Vagina (tissue), 2 donors: ENCODE measurements at places on chromosomes 12 and 14.

GRCh38 chr14:88992011-88992410 lies 167.6 kb downstream of the TTC8 start:
- DNase-seq, result no peak

DNA sequence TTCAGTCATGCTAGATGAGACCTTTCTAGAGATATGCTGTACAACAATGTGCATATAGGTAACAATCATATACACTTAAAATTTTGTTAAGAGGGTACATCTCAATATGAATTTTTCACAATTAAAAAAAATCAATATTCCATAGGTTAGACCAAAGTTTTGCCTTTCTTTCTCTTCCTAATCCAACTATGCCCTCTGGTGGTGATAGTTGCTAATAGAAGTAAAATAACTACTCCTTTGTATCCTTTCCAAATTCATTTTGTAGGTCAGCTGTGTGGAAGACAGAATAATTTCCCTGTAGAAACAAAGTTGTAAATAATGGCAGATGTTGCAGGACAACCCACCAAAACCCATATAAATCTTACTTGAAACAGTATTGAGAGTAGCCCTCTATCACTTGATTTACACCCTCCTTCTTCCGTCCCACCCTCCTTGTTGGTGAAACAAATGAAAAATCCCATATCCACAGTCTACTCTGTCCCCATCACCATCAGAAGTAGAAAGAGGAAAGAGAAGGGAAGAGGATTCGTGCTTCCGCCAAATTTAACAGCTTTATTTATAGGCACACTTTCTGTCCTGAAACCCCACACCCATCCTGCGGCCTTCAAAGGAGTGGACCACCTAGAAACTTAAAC lies 34.2 kb upstream of the KICS2 start:
- no peak for DNase-seq

DNA sequence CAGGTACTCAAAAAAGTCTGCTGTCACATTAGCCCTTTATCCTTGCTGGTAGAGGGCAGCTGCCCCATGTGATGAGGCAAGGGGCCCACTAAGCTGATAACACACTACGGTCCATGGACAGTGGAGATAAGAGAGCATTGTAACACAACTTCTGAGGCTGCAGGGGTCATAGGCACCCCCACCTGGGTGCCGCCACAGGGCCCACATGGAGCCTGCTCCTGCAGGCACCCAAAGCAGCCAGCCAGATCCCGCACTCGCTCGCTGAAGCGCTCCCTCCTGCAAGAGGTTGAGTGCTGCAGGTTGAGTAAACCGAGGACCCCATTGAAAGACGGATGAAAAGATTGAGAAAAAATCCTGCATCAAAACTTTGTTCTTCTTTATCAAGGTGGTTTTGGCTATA lies 566.3 kb upstream of the NOVA1 start:
- DNase-seq, result no peak

GRCh38 chr14:20179880-20180279 lies 10.8 kb upstream of the OR11G2 start:
- DNase-seq, result no peak

DNA sequence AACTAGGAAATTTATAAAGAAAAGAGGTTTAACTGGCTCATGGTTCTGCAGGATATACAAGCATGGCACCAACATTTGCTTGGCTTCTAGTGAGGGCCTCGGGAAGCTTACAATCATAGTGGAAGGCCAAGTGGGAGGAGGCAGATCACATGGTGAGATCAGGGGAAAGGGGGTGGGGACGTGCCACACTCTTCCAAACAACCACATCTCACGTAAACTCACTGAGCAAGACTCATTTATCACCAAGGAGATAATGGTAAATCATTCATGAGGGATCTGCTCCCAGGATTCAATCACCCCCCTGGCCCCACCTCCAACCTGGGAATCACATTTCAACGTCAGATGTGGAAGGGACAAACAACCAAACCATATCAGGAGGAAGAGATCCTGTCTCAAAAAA lies 35.8 kb downstream of the NUMB start:
- DNase-seq, result no peak

- DNase-seq, result no peak
Measured at GRCh38 chr14:95207475-95208233, 50.3 kb upstream of the DICER1 start.

DNA sequence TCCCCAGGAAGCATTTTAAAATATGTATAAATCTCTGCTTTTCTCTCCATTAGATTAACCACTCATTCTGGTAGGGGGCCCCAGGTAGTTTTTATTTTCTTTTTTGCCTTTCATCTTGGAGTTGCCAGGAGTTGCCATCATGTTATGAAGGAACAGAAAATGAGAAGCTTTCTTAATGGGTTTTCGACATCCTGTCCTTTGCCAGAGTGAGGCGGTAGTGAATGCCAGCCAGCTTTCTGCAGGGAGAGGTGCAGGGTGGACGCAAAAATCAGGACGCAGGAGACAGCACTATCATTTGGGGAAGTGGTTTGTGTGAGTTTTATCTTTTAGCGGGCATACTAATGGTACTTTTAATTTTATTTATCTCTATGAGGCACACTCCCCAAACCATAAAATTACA lies 1.7 kb downstream of the RASSF8 start:
- DNase-seq, result no peak

DNA sequence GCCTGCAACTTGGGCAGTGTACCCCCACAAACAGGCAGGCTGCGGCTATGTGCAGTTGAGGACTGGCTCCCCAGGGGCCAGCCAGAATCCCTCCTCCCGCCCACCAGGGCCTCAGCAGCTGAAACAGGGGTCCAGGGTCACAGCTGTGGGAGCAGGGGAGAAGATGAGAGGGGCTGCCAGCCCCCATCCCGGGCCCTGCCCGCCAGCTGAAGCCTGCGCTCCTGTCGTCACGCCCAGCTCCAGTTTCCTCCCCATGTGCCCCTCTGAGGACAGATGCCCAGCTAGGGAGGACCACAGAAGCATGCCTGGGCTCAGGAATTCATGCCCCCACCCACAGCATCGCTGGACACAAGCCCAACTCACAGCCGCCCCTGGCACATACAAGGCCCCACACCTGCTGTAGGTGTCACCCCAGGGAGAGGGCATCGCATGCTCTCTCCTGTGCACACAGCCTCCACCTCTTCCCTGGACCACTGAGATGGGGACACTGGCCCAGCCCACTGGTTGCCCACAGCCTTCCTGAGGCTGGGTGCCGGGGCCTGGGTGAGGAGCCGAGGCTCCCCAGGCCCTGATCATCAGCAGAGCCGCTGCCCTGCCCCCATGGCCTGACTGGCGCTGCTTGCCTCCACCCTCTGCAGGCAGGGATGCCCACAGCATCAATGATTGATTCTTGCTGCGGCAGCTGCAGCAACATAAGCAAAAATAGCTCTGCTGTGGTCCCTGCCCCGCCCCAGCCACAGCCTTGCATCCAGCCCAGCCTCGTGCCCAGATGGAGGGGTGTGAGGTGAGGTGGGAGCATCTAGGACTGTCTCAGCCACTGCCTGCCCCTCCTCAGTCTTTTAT lies 3.7 kb upstream of the CLBA1 start:
- DNase-seq, result no peak

DNA sequence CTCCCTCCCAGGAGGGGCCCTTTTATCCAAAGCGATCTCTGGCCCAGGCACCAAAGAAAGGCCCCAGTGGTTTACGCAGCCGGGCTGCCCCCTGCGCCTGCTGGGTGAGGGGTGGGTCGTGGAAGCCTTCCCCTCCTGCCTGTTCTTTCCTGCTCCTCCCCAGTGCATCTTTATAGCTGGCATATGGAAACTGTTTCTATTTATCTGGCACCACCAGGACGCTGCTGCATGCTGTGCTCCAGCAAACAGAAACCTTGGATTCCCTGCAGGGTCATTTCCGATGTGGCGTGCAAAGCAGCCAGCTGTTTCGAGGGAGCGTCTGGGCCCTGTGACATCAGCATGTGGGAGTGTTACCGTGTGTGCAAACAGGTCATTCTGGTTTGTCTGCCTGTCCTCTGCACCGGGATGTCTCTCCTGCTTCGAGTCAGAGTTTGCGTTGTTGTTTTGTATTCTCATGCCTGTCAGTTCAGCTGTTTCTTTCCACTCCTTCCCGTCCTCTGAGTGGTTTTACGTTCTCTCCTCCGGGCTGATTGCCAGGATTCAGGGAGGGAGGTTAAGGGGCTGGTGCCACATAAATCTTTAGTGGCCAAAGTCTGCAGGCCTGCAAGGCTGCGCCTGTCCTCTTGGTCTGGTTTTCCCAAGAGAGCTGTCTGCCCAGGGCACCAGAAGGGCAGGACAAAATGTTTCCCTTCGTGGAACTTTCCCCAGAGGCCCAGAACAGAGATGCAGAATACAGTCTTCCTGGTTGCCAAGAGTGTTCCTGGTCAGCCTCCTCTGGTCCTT lies 24.6 kb downstream of the TPCN1 start:
- no peak for DNase-seq

DNA sequence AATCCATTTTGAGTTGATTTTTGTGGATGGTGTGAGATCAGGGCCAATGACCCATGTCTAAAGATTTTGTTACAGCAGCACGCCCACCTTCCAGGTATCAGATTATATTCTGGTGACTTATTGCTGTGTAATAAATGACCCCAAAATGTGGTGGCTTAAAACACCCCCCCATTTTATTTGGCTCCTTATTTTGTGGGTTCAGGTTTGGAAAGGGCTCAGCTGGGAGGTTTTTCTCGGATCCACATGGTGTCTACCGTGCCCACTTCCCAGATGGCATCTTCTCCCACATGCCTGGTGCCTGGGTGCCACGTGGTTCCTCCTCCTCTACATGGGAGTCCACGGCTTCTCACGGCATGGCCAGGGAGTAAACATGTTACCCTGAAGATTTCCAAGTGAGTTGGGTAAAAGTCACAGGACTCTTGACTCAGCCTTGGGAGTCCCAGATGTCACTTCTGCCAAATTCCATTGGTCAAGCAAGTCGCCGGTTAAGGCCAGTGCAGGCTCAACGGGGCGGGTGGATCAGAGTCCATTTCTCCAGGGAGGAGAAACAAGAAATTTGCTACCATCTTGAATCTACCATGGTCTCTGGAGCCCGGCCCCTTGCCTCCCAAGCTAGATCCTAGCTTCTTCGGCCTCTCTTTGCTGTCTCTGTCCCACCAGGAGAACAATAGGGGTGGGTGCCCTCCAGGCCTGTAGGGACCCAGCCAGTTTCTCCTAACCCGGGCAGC lies 214.3 kb downstream of the KIF26A start:
- no peak for DNase-seq

DNA sequence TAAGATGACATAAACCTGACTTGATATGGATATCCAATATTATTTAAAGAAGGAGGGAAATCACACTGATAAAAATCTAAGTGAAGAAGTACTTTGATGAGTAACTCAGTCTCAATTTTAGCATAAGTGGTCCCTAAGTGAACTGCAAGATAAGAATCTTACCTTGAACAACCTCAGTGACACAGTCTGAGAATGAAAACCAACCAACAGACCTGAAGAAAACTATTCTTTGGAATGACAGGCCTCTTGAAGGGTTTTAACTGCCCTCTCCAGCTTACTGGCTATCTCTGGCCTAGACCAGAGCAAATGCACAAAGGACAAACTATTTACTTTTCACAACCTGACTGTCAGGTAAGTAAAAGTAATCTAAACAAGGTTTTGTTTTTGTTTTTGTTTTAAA lies 44.7 kb downstream of the CPM start:
- no peak for DNase-seq

DNA sequence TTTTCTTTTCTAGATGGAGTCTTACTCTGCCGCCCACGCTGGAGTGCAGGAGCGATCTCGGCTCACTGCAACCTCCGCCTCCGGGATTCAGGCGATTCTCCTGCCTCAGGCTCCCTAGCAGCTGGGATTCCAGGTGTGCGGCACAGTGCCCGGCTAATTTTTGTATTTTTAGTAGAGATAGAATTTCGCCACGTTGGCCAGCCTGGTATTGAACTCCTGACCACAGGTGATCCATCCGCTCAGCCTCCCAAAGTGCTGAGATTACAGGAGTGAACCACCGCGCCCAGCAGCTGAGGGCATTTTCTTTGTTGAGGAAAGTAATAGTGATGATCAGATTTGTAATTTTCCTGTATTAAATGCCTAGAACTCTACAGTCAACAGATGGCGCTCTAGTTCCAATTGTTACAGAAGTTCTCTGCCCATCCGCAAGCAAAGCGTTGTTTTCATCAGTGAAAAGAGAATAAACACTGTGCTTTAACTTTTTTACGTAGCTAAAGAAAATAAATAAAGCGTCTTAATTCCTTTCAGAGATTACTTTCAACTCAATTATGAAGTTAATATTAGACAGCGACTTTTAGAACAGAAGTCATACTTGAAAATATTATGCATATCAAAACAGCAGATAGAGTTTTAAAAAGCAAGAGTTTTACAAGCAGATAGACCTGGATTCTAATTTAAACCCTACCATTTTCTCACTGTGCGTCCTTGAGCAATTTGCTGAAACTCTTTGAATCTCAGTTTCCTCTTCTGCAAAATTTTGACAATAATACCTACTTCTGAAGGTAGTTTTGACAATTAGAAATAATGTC lies 335.1 kb downstream of the DUSP6 start:
- no peak for DNase-seq

DNA sequence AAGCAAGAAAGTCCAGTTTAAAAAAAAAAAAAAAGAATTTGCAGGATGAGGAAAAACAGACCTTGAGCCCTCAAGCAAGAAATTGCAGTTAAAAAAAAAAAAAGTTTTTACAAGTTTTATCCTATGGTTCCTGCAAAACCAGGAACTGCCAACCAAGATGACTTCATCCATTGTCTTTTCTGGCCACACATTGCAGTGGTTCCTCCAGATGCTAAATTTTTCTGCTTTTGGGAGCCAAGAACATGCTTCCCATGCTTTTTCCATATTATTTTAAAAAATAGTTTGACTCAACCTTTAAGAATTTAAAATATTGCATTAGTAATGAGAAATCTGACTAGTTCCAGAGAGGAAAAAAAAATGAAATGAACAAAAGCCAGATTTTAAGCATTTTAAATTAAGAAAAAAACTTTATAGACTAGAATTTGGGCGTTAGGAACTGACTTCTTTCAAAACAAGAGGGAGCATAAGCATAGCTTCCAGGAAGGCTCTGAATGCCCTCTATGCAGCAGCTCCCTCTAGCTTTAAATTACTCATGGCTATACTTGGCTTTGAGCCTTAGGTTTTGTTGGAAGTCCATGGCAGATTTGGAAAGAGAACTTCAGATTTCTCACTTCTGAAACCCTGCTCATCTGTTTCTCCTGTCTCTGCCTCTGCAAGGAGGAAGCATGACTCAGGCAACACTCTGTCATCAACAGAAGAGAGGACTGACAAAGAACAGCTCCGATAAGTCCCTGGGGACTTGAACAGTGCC lies 124.5 kb downstream of the GPR65 start:
- peak; percentile 52 for DNase-seq

DNA sequence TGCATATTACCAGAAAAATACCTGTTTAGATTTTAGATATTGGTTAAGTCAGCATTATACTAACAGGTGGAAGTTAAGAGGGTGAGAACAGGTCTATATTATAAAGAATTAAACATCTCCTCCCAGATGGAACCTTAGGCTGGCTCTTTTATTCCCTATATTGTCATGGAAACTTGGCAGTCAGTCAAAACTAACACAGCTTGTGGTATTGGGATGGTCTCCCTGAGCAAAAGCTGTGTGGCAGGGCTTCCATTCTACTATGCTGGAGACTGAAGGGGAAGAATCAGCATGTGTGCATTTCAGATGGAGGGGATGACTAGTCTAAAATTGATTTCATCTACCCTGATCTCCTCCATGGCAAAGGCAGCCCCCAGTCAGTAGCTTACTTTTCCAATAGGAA lies 66.7 kb downstream of the SMOC1 start:
- DNase-seq, result no peak
